Activated CD4-positive, alpha-beta T cell treated with anti-CD3 and anti-CD28 coated beads, Interleukin-2, amount 50 U/mL, for 1 hour (primary cell): ENCODE measurements at places on chromosomes 4 and X.
A peak's percentile ranks its signal among the peaks of the same experiment; 100 is the strongest.

DNA sequence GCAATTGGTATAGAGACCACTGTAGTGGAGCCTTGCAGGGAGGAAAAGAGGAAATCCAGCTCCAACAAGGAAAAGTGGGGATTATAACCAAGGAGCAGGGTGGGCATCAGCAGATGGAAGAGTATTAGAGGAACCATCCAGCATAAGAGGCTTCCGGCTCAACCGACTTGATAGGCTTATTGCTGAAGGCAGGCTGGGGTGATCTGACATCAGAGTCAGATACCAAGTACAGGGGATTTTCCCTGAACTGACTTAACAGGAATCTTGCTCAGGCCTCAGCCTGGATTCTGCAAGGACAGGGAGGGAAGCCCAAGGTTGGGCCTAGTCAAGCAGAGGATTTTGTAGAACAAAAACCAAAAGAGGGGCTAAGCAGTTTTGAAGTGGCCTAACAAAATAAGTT lies 129.6 kb downstream of the DCLK2 start:
- DNase-seq, result no peak

DNA sequence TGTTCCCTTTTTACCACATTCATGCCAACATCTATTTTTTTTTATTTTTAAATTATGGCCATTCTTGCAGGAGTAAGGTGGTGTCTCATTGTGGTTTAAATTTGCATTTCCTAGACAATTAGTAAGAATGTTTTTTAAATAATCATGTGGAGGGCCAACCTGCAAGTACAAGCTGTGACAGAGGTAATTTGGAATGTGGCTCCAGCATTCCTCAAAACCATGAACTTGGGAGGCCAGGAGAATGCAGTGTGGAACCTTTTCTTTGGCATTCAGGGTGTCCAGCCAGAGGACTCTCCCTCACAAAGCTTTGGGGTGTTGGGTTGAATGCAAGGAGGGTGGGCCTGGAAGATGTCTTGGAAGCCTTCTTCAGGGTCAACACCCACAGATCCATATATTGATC lies 7.3 kb upstream of the TMEM185A start:
- no peak for DNase-seq

DNA sequence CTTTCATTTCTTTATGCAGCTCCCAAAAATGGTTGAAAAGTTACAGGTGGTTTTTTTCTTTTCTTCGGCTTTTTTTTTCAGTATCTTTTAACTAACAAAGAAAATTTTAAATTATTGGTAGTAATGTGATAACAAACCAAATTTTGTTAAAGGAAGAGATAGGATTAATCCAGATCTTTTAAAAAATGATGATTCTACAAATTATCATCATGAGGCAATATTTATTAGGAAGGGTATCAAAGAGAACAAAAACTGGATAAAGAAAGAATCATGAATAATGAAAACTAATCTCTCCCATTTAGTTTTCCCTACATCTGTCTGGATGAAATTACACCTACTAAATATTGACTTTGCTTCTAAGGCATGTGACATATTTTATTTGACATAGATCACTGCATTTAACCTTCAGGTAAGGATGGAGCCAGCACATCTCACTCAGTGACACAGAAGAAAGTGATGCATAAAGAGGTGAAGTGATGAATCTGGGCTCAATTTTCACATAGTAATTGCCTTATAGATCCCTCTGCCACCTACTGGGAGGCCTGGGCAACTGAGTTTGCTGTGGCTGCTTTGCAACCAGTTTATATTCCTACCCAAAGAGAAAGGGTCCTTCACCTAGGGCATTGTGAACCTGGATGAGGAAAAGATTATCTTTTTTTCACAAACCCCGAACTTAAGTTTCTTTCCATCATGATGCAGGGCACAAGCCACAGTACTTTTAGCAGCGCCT lies 155.6 kb downstream of the HNRNPD start:
- DNase-seq, result no peak

- DNase-seq, result no peak
These were observed 49.1 kb upstream of the DHRSX start for GRCh38 chrX:2549876-2550275.

- DNase-seq, result no peak
These were observed 259.7 kb downstream of the DCHS2 start for GRCh38 chr4:154231806-154232478.

- DNase-seq, result no peak
These were observed 38.9 kb upstream of the TLL1 start for GRCh38 chr4:165834116-165834515.

DNA sequence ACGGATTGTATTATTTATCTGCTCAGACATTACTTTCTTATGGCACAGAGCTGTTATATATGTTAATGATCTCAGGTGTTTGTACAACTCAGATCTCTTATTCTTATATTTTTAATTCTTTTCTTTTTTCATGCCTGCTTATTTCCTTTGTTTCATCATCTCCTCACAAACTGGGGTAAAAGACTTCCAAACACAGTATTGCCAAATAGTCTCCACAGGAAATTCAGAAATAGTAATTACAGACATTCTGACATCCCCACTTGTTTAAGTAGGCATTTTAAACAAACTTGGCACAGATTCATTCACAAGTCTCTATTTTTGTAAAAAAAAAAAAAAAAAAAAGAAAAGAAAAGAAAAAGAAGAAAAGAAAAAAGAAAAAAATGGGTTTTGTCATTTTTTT lies 129.7 kb upstream of the USP38 start:
- no peak for DNase-seq

- no peak for DNase-seq
These were observed 2.0 kb downstream of the DLG3 start for GRCh38 chrX:70446380-70447350.

DNA sequence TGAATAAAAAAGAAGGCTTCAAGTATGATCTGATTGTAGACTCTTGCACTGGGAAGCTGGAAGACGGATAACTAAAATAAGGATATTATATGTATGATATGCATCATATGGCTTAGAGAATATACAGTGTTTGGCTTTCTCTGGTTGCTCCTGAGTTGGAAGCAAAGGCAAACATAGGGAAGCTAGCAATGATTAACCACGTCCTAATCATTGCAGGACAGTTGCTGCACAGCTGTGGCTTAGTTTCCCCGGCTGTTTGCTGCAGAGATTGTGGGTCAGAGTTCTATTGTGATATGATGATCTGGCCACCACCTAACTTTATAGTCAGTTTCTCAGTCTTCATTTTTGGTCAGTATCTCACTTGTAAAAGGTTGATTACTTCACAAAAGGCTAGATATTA lies 36.3 kb upstream of the PARM1 start:
- DNase-seq, result no peak

GRCh38 chrX:71547339-71547738 lies 14.4 kb downstream of the OGT start:
- DNase-seq, result no peak

DNA sequence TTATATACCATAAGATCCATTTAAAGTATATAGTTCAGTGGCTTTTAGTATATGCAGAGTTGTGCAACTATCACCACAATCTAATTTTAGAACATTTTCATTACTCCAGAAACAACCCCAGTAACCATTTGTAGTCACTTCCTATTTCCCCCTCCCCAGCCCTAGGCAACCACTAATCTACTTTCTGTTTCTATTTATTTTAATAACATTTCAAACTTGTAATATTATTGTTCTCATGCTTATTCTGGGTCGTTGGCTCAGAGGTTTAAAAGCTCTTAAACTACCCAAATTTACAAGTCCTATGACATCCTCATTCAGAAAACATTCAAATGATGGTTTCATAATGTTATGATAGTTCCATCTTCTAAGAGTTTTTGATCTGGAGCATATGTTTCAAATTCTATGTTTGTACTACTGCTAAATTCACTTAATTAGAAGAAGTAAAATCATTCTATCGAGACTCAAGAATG lies 18.4 kb downstream of the XIAP start:
- DNase-seq, result no peak

GRCh38 chr4:16858275-16858752 lies 40.1 kb downstream of the LDB2 start:
- DNase-seq, result no peak

GRCh38 chr4:140130677-140131076 lies 23.3 kb downstream of the MAML3 start:
- DNase-seq, result no peak

DNA sequence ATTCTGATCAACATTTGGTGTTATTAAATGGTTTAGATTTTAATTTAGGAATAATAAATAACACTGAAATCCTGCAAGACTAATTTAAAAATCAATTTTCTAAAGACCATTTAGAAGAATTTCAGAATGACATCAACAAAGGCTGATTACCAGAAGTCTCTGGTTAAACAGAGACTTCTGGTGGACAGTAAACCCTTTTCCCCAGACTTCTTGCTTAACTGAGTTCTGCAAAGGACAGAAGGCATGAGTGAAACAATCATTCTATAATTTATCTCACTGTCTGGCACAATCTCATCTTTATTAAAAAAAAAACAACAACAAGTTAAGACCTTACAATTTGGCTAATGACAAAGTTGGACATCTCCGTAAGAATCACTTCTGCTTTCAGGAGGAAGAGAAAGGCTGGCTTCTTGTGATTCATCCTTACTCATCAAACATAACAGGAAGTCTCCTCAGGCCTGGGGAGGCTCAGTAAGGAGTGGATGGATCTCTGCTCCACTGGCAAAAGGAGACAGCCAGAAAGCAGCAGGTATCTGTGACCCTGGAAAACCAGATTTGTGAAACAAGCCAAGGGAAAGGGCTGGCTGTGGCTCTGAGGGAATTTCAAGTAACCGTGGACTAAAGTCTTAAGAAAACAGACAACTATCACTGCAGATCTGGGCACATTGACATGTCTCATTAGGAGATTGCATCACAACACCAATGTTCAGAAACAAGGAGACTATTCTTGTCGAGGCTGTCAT lies 908 bp upstream of the TLR6 start:
- DNase-seq, result no peak

DNA sequence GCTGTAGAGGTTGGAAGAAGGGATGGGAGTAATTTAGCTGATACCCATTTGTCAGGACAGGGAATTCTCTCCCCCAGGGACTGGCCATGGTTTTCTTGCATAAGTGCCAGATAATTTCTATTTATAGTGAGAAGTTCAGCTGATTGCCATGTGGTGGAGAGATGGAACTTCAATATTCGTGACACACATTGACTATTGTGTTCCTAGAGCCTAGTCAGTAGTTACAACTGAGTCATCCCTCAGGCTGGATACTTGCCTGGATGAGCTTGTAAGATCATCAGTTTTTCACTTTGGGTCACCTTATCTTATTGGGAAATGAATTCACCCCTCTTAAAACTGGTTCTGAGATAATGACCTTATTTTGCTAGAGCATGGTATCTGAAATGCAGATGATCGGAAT lies 32.2 kb downstream of the CFAP299 start:
- DNase-seq, result no peak

GRCh38 chr4:40980318-40980883 lies 230.6 kb downstream of the NSUN7 start:
- no peak for DNase-seq

DNA sequence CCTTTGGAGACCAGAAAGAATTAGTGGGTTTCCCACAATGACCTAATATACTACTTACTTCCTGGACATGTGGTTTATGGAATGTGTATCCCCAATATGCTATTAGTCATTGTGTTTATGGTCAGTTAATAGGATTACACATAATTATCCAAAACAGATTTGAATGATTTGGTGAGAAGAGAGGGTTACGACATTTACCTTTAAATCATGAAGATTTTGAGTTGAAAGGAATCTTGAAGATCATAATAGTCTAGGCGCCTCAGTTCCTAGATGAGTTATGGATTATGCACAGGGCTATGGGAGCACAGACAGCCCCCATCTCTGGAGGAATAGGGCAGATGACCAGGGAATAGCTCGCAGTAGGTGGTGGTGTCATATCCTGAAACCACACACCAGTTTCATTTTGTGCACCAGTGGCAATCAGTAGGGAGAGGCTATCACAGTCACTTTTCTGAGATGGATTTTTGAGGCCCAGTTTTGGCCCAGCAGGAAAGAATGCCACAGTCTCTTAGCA lies 61.3 kb downstream of the SEPTIN11 start:
- DNase-seq, result no peak

- DNase-seq, result no peak
These were observed 408.8 kb upstream of the CNKSR2 start for GRCh38 chrX:20965270-20966044.

GRCh38 chr4:107442538-107443111 lies 277.4 kb downstream of the PAPSS1 start:
- DNase-seq, result no peak

DNA sequence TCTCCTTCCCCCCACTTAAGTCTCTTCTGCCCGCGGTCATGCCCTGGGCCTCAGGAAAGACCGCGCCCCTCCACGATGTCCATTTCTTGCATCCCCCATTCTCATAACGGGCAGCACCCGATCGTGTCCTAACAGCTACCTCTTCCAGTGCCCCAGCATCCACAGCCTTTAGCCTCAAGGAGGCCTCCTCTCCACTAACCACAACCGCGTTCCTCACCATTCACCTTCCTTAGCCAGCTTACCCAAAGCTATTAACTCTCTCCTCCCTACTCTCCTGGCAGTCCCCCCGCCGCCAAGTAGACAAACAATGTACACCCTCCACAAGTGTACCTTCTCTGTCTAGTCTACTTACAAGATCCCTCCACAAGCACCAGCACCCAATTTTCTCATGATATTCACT lies 58.6 kb upstream of the PAGE5 start:
- peak; percentile 0 for DNase-seq

GRCh38 chrX:107827852-107828251 lies 2.2 kb downstream of the MID2 start:
- no peak for DNase-seq

- DNase-seq, result no peak
These were observed 23.1 kb downstream of the CENPC start for GRCh38 chr4:67522230-67522629.

DNA sequence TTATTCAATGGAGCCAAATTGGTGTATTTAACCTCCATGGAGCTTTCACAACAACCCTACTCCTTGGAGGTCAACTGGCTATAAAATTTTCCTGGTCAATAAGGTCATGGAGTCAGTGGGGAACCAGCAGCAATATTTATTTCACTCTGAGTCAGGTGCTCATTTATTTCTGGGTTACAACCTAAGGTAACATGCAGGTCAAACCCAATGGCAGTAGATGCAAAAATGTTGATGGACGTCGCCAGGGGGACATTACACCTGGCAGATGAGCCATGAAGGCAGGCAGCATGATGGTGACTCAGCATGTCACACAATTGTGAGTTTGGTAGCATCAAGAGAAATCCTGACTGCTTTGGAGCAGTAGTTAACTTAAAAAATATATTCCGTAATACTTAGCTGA lies 514.1 kb downstream of the IL15 start:
- no peak for DNase-seq

DNA sequence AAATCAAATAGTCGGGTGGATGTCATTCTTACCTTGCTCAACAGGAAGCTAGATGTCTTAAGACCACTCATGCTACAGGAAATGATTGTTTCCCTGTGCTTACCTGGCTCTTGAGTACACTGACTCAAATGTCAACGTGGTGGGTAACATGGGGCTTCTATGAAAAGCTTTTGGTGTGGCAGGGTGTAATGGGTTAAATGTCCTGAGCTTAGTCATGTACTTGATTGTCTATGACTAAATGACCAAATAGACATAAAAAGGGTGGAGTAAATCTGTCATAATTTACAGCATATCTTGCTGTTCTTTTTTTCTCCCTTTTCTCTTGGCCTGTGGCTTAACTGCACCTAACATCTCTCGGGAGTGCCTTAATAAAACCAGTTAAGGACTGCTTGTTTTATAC lies 44.9 kb downstream of the CCNG2 start:
- no peak for DNase-seq
